ENCODE measurements at places on chromosomes 5 and 9.
A peak's percentile ranks its signal among the peaks of the same experiment; 100 is the strongest.

DNA sequence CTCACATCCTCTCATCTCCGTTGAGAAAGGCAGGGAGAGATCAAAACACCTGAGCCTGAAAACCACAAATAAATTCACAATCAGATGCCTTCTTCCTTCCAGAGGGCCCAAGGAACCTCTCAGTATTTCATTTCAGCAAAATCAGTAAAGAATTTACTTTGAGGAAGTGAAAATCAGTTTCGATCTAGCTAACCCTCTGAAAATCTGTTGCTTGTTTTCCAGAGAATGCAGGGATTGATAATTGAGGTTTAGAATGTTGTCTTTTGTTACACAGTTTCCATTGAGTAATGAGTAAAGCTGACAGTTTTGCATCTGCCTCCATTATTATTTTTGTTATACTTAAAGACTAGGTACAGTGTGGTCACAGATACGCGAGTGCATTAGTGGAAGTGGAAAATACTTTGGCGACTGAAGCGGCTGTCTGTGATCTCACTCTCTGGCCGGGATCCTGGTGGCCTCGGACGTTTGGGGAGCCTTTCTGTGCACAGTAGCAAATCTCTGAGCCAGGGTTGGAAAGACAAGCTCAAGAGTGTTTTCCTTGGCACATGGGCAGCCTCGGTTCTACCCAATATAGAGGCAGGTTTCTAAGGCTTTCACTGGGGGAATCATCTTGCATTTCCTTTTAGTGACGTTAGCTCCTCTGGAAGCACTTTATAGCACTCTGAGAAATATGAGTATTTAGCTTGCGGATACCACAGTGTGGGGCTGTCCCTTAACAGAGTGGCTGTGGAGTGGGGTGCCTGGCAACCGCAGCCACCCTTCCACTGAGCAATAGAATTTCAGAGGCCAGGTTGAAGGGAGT is 32.2 kb upstream of the ANGPTL2 start:
- no peak for DNase-seq

- no peak for DNase-seq
These were observed 9.5 kb downstream of the ISL1 start for GRCh38 chr5:51392689-51393199.

GRCh38 chr9:88529496-88529895 is 5.5 kb upstream of the NXNL2 start:
- no peak for DNase-seq

DNA sequence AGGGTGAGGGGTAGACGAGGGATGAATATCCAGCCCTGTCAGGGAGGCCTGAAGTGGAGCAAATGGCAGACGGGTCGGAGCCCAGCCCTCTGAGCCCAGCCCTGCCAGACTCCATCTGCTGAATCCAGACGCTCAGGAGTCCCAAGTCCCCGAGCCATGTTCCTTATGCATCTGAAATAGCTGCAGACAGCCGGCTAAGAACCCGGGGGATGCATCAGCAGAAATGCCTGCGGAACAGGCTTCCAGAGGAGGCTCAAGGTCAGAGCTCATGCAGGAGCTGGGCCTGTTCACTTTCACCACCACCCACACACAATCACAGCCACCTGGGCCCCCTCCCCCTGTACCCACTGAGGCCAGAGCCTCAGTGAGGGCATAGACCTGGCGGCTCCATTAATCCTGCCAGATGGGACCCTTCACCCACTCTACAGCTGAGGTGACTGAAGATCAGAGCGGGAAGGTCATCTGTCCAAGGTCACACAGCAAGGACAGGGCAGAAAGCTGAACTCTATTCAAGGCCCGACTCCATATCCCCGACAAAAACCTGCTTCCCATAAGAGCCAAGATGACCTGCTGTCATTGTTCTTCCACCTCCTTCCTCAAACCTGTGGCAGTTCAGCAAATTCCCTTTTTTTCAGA is 24.4 kb upstream of the AKNA start:
- DNase-seq, result no peak

DNA sequence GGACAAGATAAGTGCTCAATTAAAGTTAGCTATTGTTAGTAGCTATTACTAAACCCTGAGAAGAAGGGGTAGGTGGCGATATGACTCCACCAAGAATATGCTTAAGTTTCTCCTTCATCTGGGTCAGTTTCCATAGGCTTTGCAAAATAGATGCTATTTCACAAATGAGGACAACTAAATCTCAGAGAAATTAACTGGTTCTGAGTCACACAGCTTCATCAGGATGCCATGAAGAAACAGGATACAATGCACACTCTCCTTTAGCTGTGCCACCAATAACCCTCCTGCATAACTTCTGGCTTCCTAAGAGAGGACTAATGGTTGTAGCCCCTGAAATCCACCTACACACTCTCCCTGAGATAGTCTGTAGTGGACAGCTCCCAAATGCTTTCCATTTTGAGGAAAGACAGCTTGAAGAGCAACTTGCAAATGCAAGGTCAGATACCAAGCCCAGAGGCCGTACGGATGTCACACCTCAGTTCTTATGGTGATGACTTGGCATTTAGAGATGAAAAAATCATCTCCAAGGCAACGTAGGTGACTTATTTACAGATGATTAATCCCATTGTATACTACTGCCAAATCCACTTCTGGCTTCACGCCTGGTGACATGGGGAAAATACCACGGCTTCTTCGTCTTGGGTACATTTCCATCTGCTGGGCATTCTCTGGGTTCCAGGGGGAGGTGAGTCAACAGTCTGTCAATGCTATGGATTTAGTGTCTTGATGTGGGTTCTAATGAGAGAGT is 251.4 kb upstream of the IL12B start:
- peak; percentile 83 for DNase-seq

DNA sequence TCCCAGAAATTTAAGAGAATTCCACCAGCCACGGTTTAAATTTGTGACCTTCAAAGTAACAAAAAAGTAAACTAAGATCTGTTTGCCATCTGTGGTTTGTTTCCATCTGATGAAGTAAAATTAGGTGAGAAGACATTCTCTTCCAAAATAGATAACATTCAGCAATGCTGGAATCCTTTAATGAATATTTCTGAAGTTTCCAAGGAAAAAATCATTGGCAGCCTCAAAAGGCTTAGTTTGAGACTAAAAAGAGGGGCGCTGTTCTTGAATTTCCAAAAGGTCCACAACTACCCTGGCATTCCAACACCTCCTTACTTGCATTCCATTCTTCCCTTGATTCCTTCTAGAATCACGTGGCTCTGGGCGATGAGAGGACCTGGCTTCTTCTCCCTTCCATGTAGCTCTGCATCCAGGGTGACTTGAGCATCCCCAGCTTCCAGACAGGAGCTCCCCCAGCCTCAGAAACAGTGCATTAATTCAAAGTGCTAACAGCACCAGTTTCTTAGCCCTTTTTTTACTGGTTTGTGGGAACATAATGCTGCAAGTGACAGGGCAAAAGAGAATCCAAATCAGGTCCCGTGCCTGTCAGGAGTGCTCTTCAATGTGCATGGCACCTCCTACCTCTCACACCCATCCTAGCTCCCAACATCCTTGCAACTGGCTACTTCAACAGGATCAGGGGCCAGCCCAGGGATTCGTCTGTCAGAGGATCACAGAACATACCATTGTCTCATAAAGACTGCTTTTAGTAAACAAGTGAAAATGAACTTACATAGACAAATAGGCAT is 191.5 kb upstream of the S1PR3 start:
- DNase-seq, result no peak

GRCh38 chr5:78594610-78595457 is 53.7 kb downstream of the LHFPL2 start:
- peak; percentile 94 for DNase-seq
